ENCODE measurements at places on chromosomes 7 and 10.

DNA sequence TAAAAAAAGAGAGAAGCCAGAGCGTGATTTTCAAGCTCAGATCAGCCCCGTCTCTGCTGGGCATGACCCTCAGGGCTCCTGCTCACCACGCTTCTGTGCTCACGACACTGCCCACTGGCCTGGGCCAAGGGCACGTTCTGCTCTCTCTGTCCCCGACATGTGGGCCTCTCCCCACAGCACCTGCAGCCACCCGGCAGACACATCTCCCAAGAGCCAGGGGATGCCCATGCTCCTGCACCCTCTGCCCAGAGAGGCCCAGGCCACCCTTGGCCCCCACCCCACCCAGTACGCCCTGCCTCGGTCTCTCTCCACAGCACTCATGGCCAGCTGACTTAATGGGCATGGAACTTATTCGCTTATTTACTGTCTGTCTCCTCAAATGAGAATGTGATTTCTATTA is 175.4 kb upstream of the RNF32 start:
- DNase-seq = no peak

GRCh38 chr10:119750391-119751230 is 24.8 kb downstream of the INPP5F start:
- DNase-seq = peak; percentile 27

GRCh38 chr7:51589111-51589510 is 272.5 kb upstream of the COBL start:
- no peak for DNase-seq

- DNase-seq = no peak
Observed at GRCh38 chr10:109975244-109976190, 32.3 kb upstream of the ADD3 start.

DNA sequence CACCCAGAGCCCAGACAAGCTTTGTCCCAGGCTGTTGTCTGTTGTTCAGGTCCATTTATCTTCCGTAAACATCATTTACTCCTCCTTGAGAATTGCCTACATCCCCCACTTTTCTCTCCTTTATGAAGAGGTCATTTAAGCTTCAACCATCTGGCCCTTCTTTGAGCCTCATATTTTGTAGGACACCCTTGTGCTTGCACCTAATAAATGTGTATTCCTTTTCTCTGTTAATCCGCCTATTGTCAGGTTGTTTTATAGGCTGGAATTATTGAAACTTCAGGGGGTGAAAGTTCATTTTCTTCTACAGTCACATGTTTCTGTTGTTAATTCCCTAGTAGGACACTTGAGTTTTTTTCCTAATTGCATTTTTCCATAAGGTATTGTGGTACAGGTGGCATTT is 19.6 kb upstream of the CTTNBP2 start:
- DNase-seq = no peak

GRCh38 chr7:41992881-41993867 is 243.8 kb downstream of the GLI3 start:
- no peak for DNase-seq

GRCh38 chr7:732094-732541 is 5.0 kb upstream of the PRKAR1B start:
- DNase-seq = no peak

DNA sequence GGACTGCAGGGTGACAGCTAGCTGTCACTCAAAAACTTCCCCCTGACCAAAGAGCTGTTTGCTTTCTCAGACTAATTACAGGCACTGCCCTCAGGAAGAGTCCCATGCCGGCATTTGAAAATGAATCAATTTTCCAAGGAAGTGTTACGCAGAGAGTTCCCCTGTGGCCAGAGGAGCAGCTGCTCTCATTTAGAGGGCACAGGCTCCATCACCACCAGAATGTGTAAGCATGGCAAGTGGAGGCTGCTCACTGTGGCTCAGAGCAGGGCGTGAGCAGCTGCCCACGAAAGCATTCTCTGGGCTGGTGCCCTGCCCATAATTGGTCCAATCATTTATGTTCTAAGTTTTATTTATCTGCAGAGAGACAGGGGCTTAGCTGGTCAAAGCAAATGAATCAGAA is 202.2 kb downstream of the RAMP3 start:
- no peak for DNase-seq

DNA sequence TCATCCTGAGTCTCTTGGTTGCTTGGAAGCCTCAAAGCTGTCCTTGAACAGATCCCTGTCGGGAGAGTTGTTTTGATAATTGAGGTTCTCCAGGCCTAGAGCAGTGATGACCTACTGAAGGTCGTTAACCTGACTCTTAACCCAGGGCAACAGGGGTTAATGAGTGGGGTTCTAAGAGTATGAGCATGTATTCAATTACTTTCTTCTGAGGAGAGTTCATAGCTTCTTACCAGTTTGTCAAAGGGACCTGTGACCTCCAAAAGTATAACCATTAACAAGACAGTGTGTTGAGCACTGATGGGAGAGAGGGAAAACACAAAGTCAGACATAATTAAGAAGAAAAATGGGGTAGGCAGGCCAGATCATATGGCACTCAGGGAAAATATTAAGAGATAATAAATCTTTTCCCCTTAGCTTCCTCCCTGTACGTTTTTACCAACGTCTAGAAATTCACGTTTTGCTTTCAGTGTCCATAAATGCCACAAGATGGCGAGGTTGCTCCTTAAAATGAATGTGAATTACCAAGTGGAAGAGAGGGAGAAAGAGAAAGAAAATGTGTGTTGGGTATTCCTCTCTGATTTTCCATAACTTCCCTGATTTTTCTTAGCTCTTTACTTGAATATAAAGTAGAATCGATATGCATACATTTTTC is 97.6 kb downstream of the SUGCT start:
- no peak for DNase-seq

DNA sequence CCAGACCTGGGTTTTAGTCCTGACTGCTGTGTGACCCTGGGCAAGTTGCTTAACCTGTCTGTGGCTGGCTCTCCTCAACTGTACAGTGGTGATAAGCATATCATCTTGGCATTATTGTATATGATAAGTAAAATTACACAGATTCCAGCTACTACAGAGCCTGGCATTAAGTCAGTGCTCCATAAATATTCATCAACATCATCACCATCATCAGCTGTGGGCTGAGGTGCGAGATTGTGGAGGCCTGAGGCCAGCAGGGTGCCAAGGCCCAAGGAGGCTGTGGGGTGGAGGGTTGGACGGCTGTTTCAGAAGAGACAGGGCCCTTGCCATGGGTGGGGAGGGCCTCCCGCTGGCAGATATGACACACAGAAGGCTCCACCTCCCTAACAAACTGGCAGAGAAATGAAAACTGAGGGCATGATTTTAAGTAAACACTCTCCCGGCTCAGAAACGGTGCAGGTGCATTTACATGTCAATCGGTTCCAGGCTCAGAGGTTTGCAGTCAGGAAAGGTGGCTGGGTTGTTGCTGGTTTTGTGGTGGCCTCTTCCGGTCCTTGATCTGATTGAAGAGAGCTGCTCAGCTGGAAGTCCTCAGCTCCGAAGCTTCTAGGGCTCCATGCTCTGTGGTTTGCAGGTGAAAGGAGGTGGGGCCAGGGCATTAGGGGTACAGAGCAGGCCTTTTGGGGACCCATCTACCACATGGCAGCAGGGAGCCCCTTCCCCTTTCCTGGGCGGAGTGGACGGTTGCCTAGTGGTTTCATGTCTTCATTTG is 10.2 kb downstream of the CRYGN start:
- DNase-seq = no peak

DNA sequence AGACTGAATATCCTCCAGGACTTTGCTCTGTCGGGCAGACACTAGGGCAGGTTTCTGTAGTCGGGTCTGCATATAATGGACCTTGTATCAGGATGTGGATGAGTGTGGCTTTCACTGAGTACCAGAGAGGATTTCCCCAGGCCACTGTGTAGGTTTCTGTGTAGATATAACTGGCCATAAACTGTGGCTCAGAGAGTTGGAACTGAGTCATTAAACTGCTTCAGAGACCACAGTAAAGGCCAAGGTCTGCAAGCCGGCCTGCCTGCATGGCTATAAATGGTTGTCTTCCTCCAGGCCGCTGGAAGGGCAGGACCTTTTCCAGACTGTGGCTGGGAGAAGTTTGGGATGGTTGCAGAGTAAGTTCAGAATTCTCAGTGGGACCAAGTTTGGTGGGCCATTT is 16.9 kb downstream of the ZNF92 start:
- DNase-seq = no peak

DNA sequence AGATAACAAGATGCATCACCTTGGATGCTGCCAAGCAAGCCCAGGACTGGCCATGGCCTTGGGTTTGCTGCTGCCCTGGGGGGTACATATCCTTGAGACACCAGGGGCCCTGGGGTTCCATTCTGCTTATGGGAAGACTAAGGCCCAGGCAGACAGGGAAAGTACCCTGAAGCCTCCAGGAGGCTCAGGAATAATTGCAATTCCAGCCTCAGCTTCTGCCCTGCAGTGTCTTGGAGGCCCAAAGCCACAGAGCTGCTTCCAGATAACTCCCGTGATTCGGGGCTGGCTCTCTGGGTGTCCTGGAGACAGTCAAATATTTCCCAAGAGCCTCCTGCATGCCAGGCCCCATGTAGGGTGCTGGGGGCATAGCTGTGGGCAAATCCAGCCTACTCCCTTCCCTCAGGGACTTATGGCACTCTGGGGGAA is 22.6 kb downstream of the MYL10 start:
- DNase-seq = no peak

- DNase-seq = no peak
Observed at GRCh38 chr7:121394709-121395140, 1.4 kb downstream of the FAM3C start.

- DNase-seq = no peak
Observed at GRCh38 chr7:97075928-97076327, 41.6 kb upstream of the SDHAF3 start.

- no peak for DNase-seq
Observed at GRCh38 chr7:33922820-33923219, 17.5 kb downstream of the BMPER start.

GRCh38 chr7:119931230-119931824 is 341.6 kb upstream of the KCND2 start:
- DNase-seq = no peak

DNA sequence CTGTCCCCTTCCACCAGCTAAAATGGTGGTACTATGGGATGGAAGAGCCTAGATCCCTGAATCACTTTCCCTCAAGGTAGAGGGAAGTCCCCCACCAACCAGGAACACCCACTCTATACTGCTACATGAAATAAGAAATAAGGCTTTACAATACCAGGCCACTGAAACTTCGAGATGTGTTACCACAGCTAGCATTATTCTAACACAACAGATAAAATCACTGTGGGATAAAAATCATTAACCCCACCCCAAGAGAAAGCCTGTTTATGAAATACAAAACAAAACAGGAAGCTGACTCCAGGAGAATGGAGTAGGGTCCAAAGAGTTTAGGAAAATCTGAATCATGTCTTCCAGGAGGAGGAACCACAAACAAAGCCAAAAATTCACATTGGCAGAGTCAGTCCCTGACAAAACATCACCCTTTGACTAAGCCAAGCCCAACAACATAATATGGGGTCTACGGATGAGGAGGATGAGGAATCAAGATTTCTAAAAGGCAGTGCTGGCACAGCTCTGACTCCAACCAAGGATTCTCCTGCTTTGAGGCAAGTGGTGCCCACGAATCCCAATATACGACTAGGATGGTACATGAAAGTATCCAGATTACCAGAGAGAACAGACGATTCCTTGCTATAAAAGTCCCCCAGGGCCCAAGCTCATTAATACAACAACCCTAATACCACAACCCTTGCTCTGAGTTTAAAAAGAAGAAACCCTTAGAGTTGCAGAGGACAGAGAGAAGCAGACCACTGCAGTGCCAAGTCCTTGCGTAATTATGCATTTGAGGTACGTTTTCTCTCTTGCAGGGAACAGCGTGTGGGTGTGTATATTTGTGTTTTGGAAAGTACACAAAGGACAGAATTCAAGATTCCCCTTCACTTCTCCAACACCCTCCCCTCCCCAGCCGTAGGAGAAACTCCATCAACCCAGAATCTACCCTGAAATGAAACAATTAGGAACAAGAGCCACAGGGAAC is 23.7 kb downstream of the XPNPEP1 start:
- no peak for DNase-seq

GRCh38 chr10:68348265-68348741 is 15.6 kb upstream of the PBLD start:
- DNase-seq = peak; percentile 22

DNA sequence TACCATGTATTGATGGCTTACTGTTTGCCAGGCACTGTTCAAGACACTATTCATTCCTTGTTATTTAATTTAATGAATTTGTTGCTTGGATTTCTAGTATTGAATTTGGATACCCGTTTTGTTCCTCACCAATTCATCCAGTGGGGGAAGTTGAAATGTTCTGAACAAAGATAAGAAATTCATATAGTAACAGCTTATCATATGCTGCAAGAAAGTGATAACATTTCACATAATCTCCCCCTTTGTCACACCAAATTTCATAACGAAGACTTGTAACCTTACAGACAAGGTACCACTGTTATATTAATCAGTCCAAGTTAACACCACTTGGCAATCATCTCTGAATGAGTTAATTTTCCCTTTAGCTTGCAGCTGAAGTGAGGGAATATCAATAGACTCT is 42.1 kb downstream of the SCIN start:
- no peak for DNase-seq

GRCh38 chr10:96376483-96376882 is 17.7 kb upstream of the OPALIN start:
- no peak for DNase-seq

DNA sequence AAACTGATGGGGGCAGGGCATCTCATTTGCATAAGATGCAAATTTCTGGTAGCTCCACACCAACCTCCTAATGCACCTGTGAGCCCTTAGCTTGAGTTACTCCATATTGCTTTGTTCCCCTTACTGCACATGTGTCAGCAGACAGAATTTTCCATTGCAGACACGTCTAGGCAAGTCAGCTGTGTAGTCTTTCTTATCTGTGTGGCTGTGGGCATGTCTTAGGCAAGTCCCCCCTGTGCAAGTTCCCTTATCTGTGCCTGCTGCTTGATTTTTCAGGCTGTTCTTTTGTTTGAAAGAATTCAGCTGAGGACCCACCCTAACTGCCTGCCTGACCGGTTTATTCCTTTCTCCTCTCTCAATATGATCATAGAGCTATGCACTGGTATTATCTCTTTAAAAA is 28.5 kb upstream of the TRIM24 start:
- no peak for DNase-seq

- no peak for DNase-seq
Observed at GRCh38 chr10:94292434-94293090, 70.2 kb downstream of the NOC3L start.
